ENCODE measurements at places on chromosomes 5 and 9.

GRCh38 chr9:20320921-20321320 lies 301.4 kb downstream of the MLLT3 start:
- no peak for ATAC-seq

DNA sequence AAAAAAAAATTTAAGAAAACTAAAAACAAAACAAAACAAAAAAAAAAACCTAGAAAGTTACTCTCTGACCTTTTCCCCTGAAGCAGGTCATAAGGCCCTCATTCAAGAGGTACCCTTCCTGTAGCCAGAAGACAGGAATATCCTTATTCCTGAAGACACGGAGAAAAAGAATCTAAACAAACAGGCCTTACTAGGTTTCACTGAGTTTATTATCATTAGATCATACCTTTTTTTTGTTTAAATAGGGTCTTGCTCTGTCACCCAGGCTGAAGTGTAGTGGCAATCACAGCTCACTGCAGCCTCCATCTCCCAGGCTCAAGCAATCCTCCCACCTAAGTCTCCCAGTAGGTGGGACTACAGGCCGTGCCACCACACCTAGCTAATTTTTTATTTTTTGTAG lies 11.7 kb upstream of the CDKN2AIPNL start:
- ATAC-seq, result no peak

GRCh38 chr9:23824830-23825591 lies 1.0 kb downstream of the ELAVL2 start:
- ATAC-seq, result no peak

GRCh38 chr5:179393078-179393477 lies 47.8 kb upstream of the ADAMTS2 start:
- peak; percentile 84 for ATAC-seq

- ATAC-seq, result no peak
Observed at GRCh38 chr5:176881816-176882566, 17.2 kb downstream of the HK3 start.

Measured in gastroesophageal sphincter (tissue), 4 donors.